SK-N-SH treated with all-trans-retinoic acid at 6 μM for 48 hours (cell line): ENCODE measurements at places on chromosomes 4 and X.
A peak's percentile ranks its signal among the peaks of the same experiment; 100 is the strongest.

- no peak for ATAC-seq
Observed at GRCh38 chrX:41862562-41863184, 60.7 kb downstream of the CASK start.

DNA sequence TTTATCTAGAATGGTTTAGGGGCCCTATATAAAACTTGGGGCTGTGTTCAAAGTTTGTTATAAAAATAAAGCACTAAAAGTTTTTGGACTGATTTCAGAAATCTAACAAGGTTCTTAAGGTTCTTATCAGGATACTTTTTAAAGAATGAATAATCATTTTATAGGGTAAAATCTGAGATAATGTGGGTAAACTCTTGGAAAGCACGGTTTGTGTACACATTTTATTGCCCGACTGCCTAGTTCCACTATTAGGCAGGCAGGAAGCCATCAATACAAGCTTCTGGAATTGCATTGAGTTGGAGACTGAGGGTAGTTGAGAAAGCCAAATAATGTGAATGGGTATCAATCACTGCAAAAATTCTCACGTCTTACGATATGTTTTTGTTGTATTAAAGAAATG lies 331.0 kb upstream of the PITX2 start:
- ATAC-seq, result no peak

DNA sequence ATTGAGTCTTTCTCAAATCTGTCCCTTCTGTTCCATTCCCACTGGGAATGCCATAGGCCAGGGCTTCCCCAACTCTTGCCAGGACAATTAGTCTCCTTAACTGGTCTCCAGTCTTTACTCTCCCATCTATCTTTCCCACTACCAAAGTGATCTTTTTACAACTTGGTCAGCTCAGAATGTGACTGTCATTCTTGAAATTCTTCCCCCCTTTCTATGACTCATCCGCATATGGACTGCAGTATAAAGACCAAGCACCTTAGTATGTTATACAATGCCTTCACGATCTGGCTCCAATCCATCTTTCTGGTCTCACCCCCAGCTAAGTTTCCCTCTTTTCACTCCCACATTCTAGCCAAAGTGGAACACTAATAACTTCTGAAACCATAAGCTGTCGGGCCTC lies 383.8 kb downstream of the OPHN1 start:
- ATAC-seq, result no peak

- ATAC-seq, result no peak
Observed at GRCh38 chr4:14837860-14838259, 164.4 kb upstream of the CPEB2 start.

DNA sequence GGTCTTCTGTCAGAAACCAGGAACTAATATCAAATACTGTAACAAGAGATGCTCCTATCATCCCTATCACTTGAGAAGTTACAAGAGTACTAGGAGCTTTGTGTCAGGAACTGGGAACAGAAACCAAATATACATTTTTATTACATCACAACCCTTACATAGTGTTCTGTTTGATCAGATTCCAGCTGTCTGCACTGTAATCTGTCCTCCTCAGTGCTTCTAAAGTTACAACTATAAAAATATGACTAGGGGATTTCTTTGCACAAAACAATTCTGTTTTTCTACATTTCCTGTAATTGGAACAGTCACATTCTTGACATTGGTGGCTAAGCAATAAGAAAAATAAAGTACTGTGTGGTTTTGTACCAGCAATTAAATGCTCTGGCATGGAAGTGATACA lies 686.0 kb downstream of the PDHA2 start:
- peak; percentile 78 for ATAC-seq

GRCh38 chr4:47427935-47428334 lies 35.6 kb downstream of the COMMD8 start:
- no peak for ATAC-seq

GRCh38 chrX:130170752-130171445 lies 863 bp upstream of the RAB33A start:
- ATAC-seq, result peak; percentile 81

DNA sequence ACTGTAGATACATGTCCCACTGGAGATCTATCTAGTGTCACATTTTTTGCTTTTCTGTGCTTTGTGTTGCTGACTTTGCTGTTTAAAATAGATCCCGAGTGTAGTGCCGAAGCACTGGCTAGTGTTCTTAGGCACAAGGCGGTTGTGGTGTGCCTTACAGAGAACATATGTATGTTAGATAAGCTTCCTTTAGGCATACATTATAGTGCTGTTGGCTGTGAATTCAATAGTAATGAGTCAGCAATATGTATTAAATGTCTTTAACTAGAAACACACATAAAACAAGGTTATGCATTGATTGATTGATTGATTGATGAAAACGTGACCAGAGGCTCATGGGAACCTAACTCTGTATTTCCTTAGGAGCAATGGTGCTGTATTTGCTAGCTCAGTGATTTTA lies 56.2 kb downstream of the COX7B2 start:
- ATAC-seq, result no peak

- no peak for ATAC-seq
Observed at GRCh38 chr4:20764366-20764992, 64.2 kb downstream of the PACRGL start.

GRCh38 chrX:102604327-102604726 lies 5.0 kb downstream of the ARMCX5 start:
- ATAC-seq, result no peak

DNA sequence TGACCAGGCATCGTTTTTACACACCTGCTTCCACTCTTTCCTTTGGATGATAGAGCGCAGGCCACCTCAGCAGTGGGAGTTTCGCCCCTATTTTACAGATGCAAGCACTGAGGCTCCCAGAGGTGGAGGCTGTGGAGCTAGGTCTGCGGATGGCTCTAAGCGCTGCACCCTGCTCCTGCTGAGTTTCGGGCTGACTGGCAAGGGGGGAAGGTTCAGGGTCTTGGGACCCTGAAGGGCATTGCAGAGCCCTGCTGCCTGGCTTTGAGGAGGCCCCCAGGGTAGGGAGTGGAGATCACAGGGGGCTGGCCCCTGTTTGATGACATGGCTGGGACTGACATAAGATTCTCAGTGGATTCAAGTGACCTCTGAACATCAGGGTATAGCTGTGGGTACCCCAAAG lies 62.8 kb upstream of the NKX1-1 start:
- ATAC-seq, result no peak

- ATAC-seq, result no peak
Observed at GRCh38 chr4:133776503-133776902, 425.1 kb downstream of the PABPC4L start.
